HuH-7 (cell line): ENCODE measurements at places on chromosomes 1 and 21.
A peak's percentile ranks its signal among the peaks of the same experiment; 100 is the strongest.

DNA sequence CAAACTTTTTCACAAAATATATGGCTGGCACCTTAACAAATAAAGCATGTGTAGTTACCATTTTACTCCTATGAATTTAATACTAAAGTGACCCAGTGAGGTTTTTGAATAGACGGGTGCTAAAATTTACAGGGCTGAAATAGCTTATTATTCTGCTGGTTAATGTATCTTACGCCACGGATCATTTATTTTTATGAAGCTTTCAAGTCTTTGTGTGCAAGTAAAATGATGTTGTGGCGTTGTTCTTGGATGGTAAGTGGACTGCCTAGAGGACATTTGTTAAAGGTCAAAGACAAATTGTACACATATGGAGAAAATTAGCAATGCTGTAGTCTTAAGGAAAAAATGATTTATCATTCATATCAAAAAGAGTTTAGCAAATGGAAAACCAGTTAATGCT lies 22.8 kb downstream of the INSL5 start:
- no peak for DNase-seq

DNA sequence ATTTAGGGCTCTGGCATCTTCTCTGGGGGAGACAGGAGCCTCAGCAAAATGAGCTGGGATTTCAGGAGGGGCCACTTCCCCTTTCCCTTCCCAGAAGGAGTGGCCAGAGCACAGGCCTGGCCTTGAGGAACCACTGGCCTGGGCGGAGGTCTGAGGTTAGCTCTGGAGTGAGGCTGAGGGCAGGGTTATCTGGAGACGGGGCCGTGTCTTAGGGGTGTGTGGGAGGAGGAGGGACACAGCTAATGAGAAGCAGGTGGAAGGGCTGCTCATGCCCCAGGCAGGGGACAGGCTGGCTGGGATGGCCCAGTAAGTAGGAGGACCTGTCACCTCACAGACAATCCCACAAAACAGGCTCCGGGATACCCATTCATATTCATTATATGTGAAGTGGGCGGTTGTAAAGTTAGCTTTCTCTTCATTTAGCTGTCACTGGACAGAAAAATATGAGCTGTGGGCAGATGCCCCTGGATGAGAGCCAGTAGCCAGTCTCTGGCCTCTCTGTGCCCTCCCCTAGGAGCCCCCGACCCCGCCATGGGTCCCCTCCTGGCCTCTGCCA lies 12.4 kb downstream of the ALX3 start:
- DNase-seq, result no peak

- DNase-seq, result no peak
These were observed 60.4 kb downstream of the NME7 start for GRCh38 chr1:169307176-169307575.

DNA sequence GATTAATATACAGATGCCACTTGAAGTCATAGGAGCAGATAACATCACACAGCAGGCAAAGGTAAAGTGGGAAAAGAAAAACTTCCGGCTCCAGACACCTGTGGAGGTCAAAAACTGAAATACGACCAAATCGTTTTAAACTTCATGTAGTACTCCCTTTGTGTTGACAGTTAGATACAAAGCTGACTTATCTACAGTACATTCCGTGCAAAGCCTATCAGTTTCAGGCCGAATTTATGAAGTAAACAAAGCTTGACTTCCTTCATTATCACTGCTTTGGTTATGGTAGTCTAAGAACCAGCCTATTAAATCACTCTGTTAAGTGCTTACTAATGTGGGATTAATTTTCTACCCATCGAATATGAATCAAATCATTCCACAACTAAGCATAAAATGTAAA lies 156.3 kb downstream of the SMYD3 start:
- DNase-seq, result no peak

- DNase-seq, result no peak
These were observed 292.1 kb upstream of the SNX7 start for GRCh38 chr1:98369463-98369862.

DNA sequence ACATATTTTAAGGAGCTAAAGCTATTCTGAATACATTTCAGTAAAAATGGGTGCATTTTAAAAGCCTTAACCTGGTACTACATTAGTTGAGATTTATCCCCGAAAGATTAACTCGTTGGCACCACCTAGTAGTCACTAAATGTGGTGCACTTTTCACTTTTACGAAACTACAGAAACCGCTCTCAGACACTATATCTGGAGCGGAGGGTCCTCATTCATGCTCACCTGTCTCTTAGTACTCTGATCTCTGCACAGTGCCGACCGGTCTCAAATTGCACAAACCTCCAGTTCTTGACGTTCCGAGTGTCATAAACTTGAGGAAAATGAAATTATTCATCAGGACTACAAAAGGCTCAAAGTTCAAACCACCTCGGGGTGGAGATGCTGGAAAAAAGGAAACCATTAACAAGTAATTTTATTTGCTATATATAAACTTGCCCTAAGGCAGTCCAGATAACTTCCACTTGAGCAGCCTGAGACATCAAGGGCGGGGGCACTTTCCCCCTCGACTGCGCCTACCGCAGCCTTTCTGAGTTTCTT lies 722 bp downstream of the LZIC start:
- peak; percentile 60 for DNase-seq
